ENCODE measurements at places on chromosomes 2 and 18.

- no peak for DNase-seq
These were observed 204.3 kb downstream of the HDAC4 start for GRCh38 chr2:239196474-239197021.

GRCh38 chr18:67239826-67240225, 276.7 kb downstream of the DSEL start:
- DNase-seq: no peak

DNA sequence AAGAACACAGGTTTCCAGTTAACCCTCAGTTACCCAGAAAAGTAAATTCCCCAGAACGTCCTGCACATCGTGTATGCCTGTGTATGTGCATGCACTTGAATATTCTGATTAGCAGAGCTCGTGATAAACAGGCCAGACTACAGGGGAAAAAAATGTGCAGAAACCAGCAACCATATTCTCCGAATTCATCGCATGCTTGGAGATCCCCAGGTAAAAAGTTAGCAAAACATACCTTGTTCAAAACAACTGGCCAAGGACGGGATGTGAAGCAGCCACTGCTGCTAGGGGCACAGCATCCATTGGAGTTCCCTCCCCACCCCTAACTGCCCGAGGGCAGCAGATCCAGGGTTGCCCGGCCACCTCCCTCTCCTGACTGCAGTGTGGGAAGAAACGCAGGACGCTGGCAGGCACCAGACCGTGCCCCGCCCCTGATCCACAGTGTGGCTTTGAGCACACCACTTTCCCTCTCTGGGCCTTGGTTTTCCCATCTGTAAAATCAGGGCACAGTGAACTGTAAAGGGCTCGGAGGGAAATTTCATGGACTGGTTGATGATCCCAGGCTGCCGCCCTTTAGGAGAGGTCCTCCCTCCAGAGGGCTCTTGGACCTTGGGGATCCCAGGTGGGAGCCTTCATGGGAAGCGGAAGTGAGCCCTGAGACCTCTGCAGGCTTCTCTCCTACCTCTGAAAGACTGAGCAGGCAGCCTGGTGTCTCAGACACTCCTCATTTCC, 11.9 kb upstream of the ARID5A start:
- no peak for DNase-seq

DNA sequence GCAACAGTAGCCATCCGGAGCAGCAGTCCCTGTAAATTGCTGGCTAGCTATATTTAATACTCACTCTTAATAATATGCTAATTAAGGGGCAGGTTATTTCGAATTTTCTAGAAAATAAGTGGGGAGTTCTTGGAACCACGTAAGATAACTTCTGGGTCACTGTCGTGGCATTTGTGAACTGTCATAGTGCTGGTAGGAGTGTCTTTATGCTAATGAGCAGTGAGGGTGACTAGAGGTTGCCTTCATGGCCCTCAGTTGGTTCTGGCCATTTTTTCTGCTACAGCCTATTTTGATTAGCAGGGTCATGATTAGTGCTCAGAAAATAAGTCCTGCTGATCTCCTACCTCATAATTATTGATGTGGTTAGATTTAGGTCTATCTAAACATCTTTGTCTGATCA, 249.9 kb upstream of the RASGRP3 start:
- DNase-seq: no peak

All from ELR (cell line).